ENCODE measurements at places on chromosomes 12 and 14. TPM values are rescaled to one million over a fixed set of nuclear protein-coding genes. Genes with fewer than 3 reads are reported as not detected.
A peak's percentile ranks its signal among the peaks of the same experiment; 100 is the strongest.

DNA sequence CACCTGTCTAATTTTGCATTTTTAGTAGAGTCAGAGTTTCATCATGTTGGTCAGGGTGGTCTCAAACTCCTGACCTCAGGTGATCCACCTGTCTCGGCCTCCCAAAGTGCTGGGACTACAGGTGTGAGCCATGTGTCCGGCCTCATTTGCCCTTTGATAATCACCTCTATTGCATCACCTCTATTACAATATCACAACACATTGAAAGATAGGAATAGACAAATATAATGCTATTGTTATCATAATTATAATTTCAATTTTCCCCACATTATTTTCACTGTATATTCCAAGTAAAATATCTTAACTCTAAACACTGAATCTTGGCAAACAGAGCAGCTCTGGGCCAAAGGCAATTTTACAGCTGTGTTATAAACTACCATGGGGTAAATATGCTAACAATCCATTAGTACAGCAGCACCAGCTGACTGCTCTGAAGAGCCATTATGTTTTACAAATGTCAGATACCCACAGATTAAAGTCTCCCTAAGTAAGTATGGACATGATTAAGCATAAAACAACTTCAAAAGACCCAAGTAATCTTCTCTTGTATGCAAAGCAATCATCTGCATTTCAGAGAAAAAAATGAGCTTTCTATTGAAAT lies 173.2 kb downstream of the MED13L start:
- no peaks in the 10 kb centered on the region for H3K27me3 ChIP-seq
- H3K27ac ChIP-seq: no peak overlapping the region
- H3K4me3 ChIP-seq: no peak overlapping the region

DNA sequence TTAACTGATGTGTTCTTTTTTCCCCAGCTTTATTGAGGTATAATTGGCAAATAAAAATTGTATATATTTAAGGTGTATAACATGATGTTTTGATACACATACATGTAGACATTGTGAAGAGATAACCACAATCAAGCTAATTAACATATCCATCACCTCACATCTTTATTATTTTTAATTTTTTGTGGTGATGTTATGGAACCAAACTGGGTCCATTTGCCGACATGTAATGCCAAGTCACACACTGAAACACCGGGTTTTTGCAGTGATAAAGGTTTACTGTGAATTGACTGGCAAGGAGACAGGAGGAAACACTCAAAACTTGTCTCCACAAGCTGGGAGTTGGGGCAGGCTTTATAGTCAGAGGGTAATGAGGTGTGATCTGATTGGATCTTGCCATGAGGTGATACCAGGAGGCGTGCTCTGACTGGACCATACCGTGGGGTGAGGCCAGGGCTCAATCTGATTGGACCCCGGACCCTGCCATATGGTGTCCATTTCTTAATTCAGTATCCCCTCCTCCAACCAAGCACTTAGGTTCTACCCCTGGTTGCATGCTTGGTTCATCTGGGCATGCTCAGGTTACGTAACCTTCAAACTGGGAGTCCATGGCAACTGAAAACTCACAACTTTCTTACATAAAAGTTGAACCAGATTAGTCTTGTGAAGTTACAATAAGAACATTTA lies 11.8 kb upstream of the WSCD2 start:
- no peak overlapping the region for H3K4me3 ChIP-seq
- H3K27me3 ChIP-seq: peaks cover 2% of the 10 kb centered on the region
- H3K4me1 ChIP-seq: peaks cover 23% of the 10 kb centered on the region
- DNase-seq: no peak

DNA sequence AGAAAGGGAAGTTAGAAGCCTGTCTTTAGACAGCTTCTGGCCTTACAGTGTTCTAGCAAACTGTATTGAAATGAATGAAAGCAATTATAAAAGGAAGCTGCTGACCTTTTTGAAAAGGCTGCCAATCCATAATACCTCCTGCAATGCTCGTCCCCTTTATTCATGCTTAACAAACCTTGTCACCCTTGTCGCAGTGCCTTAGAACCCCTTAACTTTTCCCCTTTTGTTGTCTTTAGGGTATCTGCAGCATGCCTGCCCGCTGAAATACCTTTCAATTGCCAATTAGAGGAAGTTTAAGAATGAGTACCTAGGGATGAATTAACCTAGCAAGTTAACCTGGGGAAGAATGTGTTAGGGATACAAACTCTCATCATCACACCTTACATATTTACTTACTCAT lies 731.2 kb downstream of the RERGL start:
- H3K36me3 ChIP-seq: no peaks in the 10 kb centered on the region
- H3K4me1 ChIP-seq: peaks cover 8% of the 10 kb centered on the region
- H3K27ac ChIP-seq: no peak overlapping the region

GRCh38 chr12:64752833-64753238 lies 6.4 kb downstream of the GNS start:
- H3K27ac ChIP-seq: no peak overlapping the region
- no peaks in the 10 kb centered on the region for H3K27me3 ChIP-seq

DNA sequence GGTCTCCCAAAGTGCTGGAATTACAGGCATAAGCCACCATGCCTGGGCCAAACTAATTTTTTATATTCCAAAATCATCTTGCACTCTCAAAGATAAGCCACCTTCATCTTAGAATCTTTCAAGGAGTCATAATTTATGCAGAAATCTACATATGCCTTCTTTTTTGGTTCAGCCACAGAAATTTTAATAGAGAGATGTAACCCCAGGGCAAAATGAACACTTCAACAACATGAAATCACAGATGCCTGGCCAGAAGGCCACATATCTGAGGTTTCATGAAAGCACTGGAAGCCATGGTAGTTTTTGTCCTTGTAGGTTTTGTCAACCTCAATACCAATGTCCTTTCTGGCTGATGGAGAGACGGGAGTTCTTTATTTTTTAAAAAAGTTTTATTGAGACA lies 9.8 kb downstream of the SUPT16H start:
- DNase-seq: no peak
- H3K27me3 ChIP-seq: no peaks in the 10 kb centered on the region
- no peak overlapping the region for H3K27ac ChIP-seq
- H3K36me3 ChIP-seq: peaks cover 18% of the 10 kb centered on the region
- no peak overlapping the region for H3K4me3 ChIP-seq

GRCh38 chr12:26786491-26786864 lies 46.5 kb downstream of the ITPR2 start:
- H3K36me3 ChIP-seq: peaks cover 21% of the 10 kb centered on the region
- no peaks in the 10 kb centered on the region for H3K27me3 ChIP-seq
- H3K4me3 ChIP-seq: peak overlapping the region; percentile 59
- H3K27ac ChIP-seq: peak overlapping the region; percentile 90
- peaks cover 50% of the 10 kb centered on the region for H3K4me1 ChIP-seq

DNA sequence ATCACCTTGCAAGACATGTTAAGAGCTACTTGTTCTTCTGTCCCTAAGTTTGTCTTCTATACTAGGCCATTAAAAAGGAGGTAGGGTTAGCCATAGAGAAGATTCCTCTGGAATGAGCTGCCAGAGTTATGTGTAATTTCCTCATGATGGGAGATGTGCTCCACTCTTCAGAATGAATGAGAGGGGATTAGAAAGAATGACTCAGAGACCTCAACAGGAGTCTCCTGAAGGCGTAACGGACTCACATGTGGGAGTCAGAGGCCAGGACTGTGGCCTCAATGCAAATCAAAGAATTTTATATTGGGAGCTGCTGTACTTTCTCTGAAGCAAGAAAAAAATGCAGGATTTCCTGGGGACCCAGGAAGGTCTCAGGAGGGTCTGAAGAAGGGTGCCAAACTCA lies 87.8 kb upstream of the ATXN7L3B start:
- H3K4me3 ChIP-seq: no peak overlapping the region
- H3K36me3 ChIP-seq: no peaks in the 10 kb centered on the region
- DNase-seq: no peak
- H3K4me1 ChIP-seq: no peaks in the 10 kb centered on the region
- no peaks in the 10 kb centered on the region for H3K27me3 ChIP-seq

- H3K4me3 ChIP-seq: no peak overlapping the region
- H3K27me3 ChIP-seq: no peaks in the 10 kb centered on the region
- DNase-seq: no peak
Measured at GRCh38 chr14:65548878-65549277, 136.3 kb downstream of the FUT8 start.

DNA sequence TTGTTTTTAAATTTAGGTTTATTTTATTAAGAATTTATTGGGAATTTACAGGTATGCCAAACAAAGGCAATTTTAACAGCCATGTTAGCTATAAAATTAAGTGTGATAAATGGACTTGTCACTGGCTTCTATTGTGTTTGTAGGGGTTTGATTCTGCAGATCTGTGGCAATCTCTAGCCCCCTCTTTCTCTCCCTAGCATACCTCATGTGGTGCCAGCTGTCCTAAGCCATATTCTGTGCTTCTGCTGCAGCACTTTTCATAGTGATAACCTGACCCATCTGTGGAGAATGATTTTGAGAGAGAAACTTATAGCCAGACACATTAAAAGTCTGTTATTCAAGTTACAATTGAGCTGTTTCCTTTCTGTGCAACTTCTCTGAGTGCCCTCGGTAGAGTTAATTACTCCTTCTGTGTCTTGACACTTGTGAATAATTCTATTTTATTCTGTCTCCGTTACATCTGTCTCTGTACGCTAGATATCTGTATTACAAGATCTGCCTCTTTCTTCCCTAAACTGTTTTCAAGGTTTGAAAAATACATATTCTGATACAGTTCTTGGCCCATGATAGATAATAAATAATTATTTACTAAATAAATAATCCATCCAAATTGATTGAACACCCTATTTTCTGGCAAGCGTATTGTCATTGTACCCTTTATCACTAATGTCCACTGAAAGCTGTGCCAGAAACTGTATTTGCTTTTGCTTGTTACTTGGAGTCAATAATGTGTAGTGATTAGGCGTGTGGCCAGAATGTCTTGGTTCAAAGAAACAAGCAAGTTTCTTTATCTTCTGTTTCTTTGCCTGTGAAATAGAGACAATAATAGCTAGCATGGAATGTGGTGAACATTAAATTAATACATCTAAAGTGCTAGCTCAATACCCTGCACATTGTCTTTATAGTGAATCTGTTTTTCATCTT lies 40.0 kb downstream of the FRS2 start:
- H3K4me1 ChIP-seq: peaks cover 43% of the 10 kb centered on the region
- no peaks in the 10 kb centered on the region for H3K27me3 ChIP-seq
- no peak for DNase-seq
- H3K27ac ChIP-seq: no peak overlapping the region
- H3K4me3 ChIP-seq: no peak overlapping the region
- H3K36me3 ChIP-seq: no peaks in the 10 kb centered on the region

DNA sequence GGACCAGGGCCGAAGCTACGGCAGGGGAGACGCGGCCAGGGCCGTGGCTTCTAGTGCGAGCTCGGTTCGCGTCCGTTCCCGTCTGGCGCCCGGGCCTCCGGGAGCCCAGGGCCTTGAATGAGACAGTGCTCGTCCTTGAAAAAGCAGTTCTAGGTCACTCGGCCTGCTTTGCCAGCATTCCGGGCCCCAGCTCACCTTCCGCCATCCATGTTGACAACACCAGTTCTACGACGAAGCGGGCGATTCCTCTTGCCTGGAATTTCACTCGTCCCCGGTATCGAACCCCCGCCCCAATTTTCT lies 4.5 kb downstream of the OR10AD1 start:
- DNase-seq: no peak
- H3K27me3 ChIP-seq: peaks cover 13% of the 10 kb centered on the region
- peak overlapping the region; percentile 98 for H3K27ac ChIP-seq
- H3K36me3 ChIP-seq: peaks cover 19% of the 10 kb centered on the region
- peak overlapping the region; percentile 89 for H3K4me3 ChIP-seq
- H3K4me1 ChIP-seq: peaks cover 10% of the 10 kb centered on the region

DNA sequence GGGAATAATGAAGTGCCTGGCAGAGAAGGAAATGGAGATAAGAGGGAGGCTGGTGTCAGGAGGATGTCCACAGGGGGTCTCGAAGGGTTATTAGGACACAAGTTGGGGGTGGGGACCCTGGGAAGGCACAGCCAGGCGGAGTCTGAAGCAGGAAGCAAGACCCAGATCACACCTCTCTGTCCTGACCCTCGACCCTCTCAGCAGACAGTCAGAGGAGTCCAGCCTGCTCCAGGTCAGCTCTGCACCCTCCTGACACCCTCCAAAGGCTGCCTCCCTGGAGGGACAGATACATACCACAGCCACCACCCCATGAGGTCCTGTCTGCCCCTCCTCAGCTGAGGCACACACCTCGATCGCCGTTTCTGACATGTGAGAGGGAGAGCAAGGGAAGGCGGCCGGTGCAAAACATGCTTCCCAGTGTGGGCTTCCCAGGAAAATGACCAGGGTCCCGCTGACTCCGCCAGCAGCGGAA lies 9.0 kb downstream of the BCL11B start:
- H3K4me3 ChIP-seq: no peak overlapping the region
- H3K36me3 ChIP-seq: no peaks in the 10 kb centered on the region
- H3K4me1 ChIP-seq: peaks cover 21% of the 10 kb centered on the region
- no peak for DNase-seq
- peaks cover 98% of the 10 kb centered on the region for H3K27me3 ChIP-seq

DNA sequence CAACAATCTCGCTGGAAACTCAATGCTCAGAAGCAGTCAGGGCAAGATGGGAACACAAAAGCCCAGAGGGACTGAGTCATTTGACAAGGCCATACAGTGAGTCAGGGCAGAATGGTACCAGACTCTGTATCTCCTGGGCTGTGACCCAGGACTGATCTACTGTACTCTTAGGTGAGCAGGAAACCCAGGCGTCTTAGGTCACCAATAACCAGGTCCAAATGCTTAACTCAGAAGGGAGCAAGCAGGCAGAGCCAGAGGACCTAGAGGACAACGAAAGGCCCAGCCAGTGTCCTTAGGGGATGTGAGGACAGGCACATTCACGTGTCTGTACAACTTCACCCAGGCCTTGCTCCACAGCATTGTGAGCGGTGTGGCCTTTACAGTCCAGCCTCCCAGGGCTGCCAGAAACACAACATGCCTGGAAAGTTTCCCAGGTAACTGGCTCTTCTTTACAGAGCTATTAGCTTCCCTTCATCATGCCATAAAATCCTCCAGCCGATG lies 69.9 kb downstream of the ARL6IP4 start:
- DNase-seq: no peak
- H3K4me3 ChIP-seq: no peak overlapping the region
- H3K4me1 ChIP-seq: peaks cover 14% of the 10 kb centered on the region
- H3K27ac ChIP-seq: peak overlapping the region; percentile 21

DNA sequence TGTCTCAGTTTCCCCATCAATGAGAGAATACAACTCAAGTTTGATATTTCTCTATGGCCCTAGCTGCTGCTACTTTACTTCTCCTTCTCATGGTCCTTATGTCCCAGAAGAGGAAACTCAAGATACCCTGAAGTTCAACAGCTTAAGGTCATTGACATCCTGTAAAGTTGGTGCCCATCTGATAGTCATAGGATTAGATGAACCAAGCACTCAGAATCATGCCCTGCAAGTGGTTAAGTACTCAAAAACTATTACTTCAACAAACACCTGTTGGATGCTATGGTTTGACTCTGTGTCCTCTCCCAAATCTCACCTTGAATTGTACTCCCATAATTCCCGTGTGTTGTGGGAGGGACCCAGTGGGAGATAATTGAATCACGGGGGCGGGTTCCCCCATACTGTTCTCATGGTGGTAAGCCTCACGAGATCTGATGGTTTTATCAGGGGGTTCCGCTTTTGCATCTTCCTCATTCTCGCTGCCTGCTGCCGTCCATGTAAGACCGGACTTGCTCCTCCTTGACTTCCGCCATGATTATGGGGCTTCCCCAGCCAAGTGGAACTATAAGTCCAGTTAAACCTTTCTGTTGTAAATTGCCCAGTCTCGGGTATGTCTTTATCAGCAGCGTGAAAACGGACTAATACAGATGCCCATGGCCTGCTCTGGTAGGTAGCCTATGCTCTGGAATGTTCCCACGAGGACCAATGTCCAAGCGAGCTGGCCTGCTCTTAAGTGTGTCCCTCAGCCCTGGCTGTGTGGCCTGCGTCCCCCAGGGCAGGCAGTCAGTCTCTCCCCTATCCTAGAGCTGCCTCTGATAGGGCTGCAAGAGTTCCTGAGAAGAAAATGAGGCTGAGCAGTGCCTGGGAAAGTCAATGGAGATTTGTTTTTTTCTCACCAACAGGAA lies 18.1 kb downstream of the CAMKK2 start:
- no peaks in the 10 kb centered on the region for H3K27me3 ChIP-seq
- no peak for DNase-seq
- H3K4me1 ChIP-seq: no peaks in the 10 kb centered on the region
- peaks cover 10% of the 10 kb centered on the region for H3K36me3 ChIP-seq

The PMEL gene
- total RNA-seq: 36.9 TPM

The RTRAF gene
- total RNA-seq: 309 TPM

All from neural crest cell (in vitro differentiated cells).